ENCODE measurements at places on chromosomes 7 and 10.
A peak's percentile ranks its signal among the peaks of the same experiment; 100 is the strongest.

DNA sequence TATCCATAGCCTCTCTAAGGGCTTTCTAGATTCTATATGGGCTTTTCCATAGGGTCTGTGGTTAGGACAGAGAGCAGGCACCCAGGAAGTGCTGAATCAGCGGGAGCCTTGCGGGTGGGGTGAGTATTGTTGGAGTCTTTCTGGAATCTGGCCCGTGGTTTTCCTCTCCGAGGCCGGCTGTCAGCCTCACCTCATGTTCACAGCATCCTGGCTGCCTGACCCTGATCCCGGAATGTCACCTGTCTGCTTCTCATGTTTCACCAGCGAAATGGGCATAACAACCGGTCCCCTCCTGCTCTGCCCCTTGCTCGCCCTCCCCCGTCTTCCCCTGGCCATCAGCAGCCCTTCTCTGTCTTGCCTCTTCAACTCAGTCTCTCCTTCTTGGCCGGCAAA is 36.5 kb downstream of the DDIT4 start:
- no peaks in the 10 kb centered on the region for H3K27me3 ChIP-seq
- DNase-seq: no peak
- no peak overlapping the region for H3K4me3 ChIP-seq
- H3K36me3 ChIP-seq: no peaks in the 10 kb centered on the region
- H3K27ac ChIP-seq: no peak overlapping the region

- no peak overlapping the region for H3K4me3 ChIP-seq
- no peaks in the 10 kb centered on the region for H3K4me1 ChIP-seq
- H3K36me3 ChIP-seq: no peaks in the 10 kb centered on the region
These were observed 64.7 kb downstream of the MKX start for GRCh38 chr10:27680691-27681605.

- H3K4me3 ChIP-seq: no peak overlapping the region
- no peaks in the 10 kb centered on the region for H3K4me1 ChIP-seq
- no peaks in the 10 kb centered on the region for H3K36me3 ChIP-seq
These were observed 73.3 kb upstream of the RHEB start for GRCh38 chr7:151592868-151593486.

- peak; percentile 82 for DNase-seq
- H3K27me3 ChIP-seq: peaks cover 14% of the 10 kb centered on the region
- peak overlapping the region; percentile 13 for H3K27ac ChIP-seq
- H3K4me1 ChIP-seq: peaks cover 36% of the 10 kb centered on the region
- H3K4me3 ChIP-seq: peak overlapping the region; percentile 18
These were observed 113.2 kb upstream of the INHBA start for GRCh38 chr7:41816111-41816510.

DNA sequence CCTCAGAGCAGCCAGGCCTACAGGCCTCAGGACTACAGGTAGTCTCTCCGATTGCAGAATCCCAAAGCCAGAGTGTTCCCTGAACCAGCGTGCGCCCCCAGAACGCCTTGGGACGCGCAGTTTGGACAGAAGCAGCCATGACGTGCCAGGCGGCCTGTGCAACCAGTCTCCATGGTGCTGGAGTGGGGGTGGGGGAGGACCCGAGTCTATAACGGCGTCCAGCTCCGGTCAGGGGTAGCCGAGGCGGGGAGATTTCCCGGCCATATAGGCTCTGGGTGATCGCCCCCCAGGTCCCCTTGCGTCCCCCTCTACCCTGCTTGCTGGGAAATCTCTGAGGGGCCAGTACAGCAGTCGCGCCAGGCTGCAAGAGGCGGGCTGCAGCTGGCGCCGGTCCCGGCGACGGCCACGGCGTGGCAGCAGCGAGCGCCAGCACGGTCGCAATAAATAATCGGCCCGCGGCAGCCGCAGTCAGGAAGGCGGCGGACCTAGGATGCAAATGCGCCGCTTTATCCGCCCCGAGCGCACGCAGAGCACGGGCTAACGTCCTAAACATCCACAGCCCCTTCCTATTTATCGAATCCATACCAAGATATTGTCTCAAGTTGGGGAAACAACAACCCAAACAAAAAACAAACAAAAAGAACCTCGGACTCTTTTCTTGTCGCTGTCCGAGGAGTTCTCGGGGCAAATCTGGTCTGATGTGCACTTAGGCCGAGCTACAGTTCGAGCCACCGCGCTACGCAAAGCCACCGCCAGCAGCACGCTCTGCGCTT is 1.6 kb downstream of the HOXA3 start:
- peaks cover 94% of the 10 kb centered on the region for H3K27me3 ChIP-seq
- H3K4me3 ChIP-seq: peak overlapping the region; percentile 51
- DNase-seq: peak; percentile 70
- peaks cover 1% of the 10 kb centered on the region for H3K36me3 ChIP-seq

- H3K27ac ChIP-seq: no peak overlapping the region
- DNase-seq: no peak
- no peaks in the 10 kb centered on the region for H3K27me3 ChIP-seq
These were observed 515.6 kb downstream of the INHBA start for GRCh38 chr7:41187322-41187721.

DNA sequence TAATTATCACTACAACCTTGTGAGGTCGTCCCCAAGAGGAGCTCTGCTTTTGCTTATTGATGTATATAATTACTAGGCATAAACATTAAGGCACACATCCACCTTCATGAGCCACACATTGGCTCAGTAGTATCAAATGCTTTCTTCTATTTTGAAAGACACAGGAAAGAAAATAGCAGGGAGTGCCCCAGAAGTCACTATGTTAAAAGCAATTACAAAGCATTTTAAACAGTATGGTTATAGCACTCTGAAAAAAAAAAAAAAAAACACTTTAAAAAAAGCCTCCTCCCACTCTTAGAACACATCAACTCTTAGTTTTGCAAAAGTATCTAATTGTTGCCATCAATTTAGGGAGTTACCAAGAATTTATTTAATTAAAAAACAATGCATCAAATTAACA is 474.2 kb downstream of the PARD3 start:
- no peak overlapping the region for H3K4me3 ChIP-seq
- H3K27me3 ChIP-seq: no peaks in the 10 kb centered on the region
- no peaks in the 10 kb centered on the region for H3K36me3 ChIP-seq
- no peaks in the 10 kb centered on the region for H3K4me1 ChIP-seq
- DNase-seq: no peak
- no peak overlapping the region for H3K27ac ChIP-seq

GRCh38 chr10:76583711-76584161 is 1053.9 kb downstream of the KCNMA1 start:
- no peak for DNase-seq
- no peak overlapping the region for H3K27ac ChIP-seq
- H3K4me1 ChIP-seq: no peaks in the 10 kb centered on the region

GRCh38 chr10:132654708-132655661 is 117.4 kb downstream of the INPP5A start:
- H3K4me1 ChIP-seq: no peaks in the 10 kb centered on the region
- no peaks in the 10 kb centered on the region for H3K36me3 ChIP-seq
- no peak overlapping the region for H3K27ac ChIP-seq
- H3K4me3 ChIP-seq: no peak overlapping the region
- peak; percentile 60 for DNase-seq

DNA sequence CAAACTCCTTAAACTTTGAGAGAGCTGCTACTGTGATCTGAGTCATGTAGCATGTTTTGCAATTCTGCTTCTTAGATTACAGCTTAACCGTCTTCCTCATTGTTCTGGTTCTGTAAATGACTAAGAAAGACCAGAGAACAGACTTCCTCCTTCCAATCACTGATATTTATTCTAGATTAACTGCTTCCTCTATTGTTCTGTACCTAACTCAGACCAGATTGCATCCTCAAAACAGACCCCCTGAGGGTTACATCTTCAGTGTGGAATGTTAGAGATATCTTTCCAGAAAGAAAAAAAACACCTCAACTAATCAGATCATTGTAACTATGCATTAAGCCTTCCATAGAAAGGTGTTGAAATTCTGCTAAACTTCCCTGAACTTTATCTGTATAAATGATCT is 5.7 kb upstream of the PIP start:
- no peak overlapping the region for H3K27ac ChIP-seq
- H3K4me1 ChIP-seq: peaks cover 2% of the 10 kb centered on the region
- DNase-seq: no peak
- no peaks in the 10 kb centered on the region for H3K36me3 ChIP-seq
- H3K4me3 ChIP-seq: no peak overlapping the region

DNA sequence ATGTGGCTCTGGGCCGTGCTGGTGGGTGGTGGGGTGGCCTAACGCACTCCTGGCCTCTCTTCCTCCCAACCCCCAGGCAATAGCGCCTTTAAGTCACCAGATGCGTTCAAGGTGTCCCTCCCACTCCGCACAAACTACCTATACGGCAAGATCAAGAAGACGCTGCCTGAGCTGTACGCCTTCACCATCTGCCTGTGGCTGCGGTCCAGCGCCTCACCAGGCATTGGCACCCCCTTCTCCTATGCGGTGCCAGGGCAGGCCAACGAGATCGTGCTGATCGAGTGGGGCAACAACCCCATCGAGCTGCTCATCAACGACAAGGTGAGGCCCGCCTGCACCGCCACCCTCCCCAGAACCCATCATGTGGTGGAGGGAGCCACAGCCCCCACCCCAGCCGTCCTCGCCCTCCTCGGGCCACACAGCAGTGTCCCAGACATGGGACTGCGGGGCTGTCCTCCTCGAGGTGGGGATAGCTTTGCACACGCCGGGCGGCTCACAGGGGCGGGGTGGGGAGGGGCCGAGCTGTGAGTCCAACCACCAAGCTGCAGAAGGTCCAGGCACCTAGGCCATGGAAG is 7.8 kb downstream of the NPTX2 start:
- H3K4me1 ChIP-seq: no peaks in the 10 kb centered on the region
- no peak overlapping the region for H3K4me3 ChIP-seq

GRCh38 chr10:60989400-60989876 is 45.5 kb upstream of the RHOBTB1 start:
- H3K4me1 ChIP-seq: no peaks in the 10 kb centered on the region
- H3K36me3 ChIP-seq: no peaks in the 10 kb centered on the region
- H3K27me3 ChIP-seq: no peaks in the 10 kb centered on the region
- H3K4me3 ChIP-seq: no peak overlapping the region
- no peak for DNase-seq
- H3K27ac ChIP-seq: no peak overlapping the region

DNA sequence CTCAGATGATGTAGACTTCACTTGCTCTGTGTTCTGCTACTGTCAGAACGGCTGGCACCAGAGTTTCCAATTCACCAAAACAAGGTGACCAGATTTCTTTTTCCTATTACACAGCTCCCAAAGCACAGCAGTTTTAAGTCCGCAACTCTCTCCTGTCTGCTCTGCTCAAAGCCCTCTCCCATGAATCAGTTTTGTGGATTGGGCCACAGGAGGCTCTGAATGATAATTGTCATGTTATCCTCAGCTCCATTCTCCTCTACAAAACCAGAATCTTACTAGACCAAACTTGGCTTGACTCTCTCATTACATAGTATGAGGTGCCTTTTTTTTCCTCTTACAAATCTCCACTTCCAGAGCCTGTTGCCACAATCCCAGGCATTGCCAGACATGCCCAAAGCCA is 223.5 kb downstream of the SNX13 start:
- no peaks in the 10 kb centered on the region for H3K36me3 ChIP-seq
- DNase-seq: no peak
- no peak overlapping the region for H3K27ac ChIP-seq
- no peak overlapping the region for H3K4me3 ChIP-seq

GRCh38 chr7:15515252-15515651 is 46.6 kb downstream of the AGMO start:
- no peak overlapping the region for H3K4me3 ChIP-seq
- H3K36me3 ChIP-seq: no peaks in the 10 kb centered on the region
- DNase-seq: no peak
- no peaks in the 10 kb centered on the region for H3K27me3 ChIP-seq

DNA sequence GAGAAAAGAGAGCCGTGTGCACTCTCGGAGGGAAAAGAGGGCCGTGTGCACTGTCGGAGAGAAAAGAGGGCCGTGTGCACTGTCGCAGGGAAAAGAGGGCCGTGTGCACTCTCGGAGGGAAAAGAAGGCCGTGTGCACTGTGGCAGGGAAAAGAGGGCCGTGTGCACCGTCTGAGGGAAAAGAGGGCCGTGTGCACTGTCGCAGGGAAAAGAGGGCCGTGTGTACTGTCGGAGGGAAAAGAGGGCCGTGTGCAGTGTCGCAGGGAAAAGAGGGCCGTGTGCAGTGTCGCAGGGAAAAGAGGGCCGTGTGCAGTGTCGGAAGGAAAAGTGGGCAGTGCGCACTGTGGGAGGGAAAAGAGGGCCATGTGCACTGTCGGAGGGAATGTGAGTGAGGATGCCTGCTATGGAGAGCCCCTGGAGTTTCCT is 188.7 kb downstream of the DNAJB6 start:
- H3K27me3 ChIP-seq: peaks cover 21% of the 10 kb centered on the region
- H3K36me3 ChIP-seq: no peaks in the 10 kb centered on the region
- H3K4me3 ChIP-seq: no peak overlapping the region
- H3K27ac ChIP-seq: no peak overlapping the region
- H3K4me1 ChIP-seq: no peaks in the 10 kb centered on the region
- DNase-seq: no peak

- H3K4me3 ChIP-seq: no peak overlapping the region
- H3K27ac ChIP-seq: no peak overlapping the region
- no peaks in the 10 kb centered on the region for H3K36me3 ChIP-seq
- H3K4me1 ChIP-seq: no peaks in the 10 kb centered on the region
- H3K27me3 ChIP-seq: peaks cover 22% of the 10 kb centered on the region
These were observed 25.5 kb upstream of the TRIL start for GRCh38 chr7:28983396-28984190.

DNA sequence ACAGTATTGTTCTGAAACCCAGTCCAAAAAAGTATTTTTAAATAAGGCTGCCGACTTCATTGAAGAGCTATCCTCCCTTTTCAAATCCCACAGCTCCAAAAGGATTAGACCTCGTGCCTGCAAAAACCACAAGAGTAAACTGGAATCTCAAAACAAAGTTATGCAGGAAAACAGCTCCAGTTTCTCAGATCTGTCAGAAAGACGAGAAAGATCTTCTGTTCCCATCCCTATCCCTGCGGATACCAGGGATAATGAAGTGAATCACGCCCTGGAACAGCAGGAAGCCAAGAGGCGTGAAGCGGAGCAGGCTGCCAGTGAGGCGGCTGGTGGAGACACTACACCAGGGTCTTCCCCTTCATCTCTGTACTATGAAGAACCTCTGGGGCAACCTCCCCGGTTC is 12.6 kb downstream of the MYPN start:
- H3K36me3 ChIP-seq: no peaks in the 10 kb centered on the region
- H3K4me1 ChIP-seq: no peaks in the 10 kb centered on the region
- H3K27ac ChIP-seq: no peak overlapping the region

DNA sequence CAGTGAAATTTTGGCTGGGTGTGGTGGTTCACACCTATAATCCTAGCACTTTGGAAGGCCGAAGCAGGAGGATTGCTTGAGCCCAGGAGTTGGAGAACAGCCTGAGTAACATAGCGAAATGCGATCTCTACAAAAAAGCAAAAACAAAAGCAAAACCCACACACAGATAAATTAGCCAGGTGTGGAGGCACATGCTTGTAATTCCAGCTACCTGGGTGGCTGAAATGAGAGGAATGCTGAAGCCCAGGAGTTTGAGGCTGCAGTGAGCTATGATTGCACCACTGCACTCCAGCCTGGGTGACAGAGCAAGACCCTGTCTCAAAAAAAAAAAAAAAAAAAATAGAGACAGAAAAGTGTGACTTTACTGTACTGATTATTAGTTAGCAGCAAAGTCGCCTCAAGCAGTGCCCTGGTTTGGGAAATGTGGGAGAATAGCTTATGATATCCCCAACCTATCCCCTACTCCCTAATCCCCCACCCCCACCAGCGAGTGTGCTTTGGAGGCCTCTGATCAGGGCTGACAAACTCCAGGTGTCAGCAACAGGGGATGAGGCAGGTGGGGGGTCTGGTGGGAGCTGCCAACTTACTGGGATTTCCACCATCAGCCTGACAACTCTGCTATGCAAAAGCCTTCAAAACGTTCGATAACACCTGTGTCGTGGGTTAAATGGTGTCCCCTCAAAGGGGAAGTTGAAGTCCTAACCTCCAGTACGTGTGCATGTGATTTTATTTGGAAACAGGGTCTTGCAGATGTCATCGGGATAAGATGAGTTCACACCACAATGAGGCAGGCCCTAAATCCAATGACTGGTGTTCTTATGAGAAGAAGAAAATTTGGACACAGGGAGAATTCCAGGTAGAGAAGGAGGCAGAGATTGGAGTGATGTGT is 124.7 kb upstream of the SDK1 start:
- H3K4me3 ChIP-seq: no peak overlapping the region
- no peak overlapping the region for H3K27ac ChIP-seq
- H3K27me3 ChIP-seq: peaks cover 33% of the 10 kb centered on the region
- DNase-seq: no peak

Data from activated CD8-positive, alpha-beta memory T cell treated with anti-CD3 and anti-CD28 coated beads, Interleukin-2, amount 10 ng/mL, durations not matched to agents 7 days and 5 days (primary cell).